Fibroblast of mammary gland (primary cell): ENCODE measurements at places on chromosomes 3 and 15.
A peak's percentile ranks its signal among the peaks of the same experiment; 100 is the strongest.

- DNase-seq = peak; percentile 19
Observed at GRCh38 chr3:33075995-33076394, 21.0 kb downstream of the GLB1 start.

DNA sequence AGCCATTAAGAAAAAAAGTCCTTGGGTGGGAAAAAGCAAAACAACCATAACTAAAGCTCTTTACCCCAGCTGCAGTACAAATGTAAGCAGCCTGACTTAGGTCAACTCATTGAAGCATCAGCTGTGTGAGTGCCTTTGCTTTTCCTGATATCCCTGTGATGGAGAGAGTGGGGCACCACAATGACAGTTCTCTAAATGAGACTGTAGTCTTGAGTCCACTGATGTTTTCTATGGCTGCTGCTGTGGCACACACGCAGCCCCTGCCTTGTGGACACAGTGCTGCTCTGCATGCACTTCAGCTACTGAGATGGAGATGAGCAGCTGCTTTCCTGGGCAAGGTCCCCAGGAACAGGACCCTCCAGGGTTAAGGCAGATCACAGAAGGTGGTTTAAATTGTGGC lies 173.2 kb downstream of the KCNAB1 start:
- DNase-seq = no peak

GRCh38 chr3:99859825-99860224 lies 42.2 kb downstream of the CMSS1 start:
- peak; percentile 97 for DNase-seq

DNA sequence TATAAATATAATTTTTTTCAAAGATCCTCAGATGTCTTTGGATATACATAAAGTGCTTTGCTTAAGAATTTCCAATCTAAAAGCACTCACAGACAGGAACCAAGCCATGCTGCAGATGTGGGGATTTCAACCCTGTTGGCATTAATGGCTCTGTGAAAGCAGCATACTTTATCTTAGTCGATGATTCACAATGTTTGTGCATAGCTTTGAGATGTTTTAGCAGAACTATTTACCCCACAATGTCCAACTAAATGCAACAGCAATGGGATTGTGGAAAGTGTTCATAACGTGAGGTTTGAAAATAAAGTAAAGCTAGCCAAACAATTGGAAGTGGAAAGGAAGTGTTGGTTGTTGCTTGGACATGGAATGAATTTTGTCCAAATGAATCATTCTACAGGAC lies 371.4 kb downstream of the SOX2 start:
- DNase-seq = no peak

- DNase-seq = peak; percentile 65
Observed at GRCh38 chr3:4986175-4986781, 7.0 kb downstream of the BHLHE40 start.

- DNase-seq = no peak
Observed at GRCh38 chr3:190554197-190554596, 40.3 kb downstream of the IL1RAP start.

DNA sequence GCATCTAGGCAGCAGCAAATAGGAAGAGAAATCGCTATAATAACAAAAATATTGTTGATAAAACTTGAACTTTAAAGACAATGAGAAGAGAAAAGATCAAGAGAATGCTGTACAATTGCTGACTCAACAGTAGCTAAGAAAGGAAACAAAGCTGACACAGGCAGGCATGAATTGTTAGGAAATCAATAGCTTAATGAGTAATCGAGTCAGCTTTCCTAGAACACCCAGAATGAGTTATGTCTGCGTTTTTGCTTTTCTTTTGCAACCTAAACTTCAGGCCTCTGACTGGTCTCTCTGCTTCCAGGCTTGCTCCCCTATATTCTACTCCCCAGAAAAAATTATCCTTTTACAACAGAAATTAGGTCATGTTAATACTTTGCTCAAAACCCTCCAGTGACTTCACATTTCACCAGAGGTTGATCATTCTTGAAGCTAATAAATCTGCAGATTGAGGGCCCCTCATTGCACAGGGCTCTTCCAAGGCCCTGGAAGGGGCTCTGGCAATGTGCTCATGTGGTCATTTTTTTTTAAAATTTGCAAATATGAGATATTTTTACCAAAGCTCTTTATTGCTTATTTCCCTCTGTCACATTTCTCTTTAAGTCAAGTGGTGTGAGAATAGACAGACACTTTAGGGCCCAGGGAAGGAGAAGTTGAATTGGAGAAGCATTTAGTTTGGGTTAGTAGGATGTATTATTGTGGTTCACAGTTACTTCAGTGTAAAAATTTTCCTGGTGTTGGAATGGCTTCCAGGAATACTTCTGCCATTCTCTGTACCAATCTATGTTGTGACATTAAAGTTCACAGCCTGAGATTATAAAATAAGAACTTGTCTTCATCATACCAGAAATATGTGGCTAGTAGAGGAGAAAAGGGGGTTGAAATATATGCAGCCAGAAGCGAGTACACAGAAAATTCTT lies 116.3 kb downstream of the TMCO5A start:
- DNase-seq = peak; percentile 90

GRCh38 chr3:13615019-13615528 lies 66.1 kb downstream of the FBLN2 start:
- DNase-seq = no peak

DNA sequence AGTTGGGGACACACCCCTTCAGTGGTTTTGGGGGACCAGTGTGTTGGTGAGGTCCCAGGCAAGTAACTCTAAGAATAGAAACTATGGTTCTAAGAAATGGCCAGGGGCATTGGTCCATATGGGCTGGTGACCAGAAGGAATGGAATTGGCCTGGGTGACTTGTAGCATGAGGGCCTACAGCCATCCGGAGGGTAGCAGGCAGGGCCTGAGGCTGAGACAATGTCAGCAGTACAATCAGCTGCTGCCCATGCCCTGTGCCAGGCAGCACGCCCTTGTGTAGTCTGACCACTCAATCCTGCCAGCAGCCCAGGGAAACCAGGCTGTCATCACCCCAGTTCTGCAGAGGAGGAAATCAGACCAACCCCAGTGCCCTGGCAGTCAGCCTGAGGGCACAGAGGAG lies 100.6 kb downstream of the DNAJB8 start:
- DNase-seq = no peak

DNA sequence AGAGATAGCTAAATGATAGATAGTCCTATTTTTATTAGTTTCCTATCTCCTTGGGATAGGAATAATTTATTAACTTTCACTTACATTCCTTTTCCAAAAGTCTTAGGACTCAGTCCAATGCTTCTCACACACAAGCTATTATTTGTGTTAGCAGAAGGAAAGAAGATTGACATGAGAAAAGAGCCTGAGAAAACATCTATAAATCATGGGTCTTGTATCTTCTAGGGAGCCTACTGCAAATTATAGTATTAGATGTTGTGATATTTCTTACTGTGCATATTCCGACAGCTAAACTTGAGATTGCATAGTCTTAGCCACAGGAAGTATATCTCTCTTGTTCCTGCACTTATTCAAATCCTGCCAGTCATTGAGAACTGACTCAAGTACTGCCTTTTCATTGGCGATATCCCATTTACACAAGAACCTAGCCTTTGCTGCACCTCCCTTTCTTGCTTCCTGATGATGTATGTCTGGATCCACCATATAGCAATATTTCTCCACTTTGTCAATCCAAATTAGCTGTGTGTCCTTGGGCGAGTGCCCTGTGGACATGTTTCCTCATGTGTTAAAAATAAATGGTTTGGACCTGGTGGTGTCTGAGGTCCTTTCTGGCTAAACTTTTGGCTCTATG lies 245.1 kb upstream of the LMCD1 start:
- DNase-seq = no peak

GRCh38 chr3:131608741-131609140 lies 106.0 kb upstream of the MRPL3 start:
- no peak for DNase-seq

- DNase-seq = no peak
Observed at GRCh38 chr15:55800216-55800615, 57.3 kb upstream of the PRTG start.

- no peak for DNase-seq
Observed at GRCh38 chr15:68479870-68480269, 47.9 kb upstream of the ITGA11 start.

GRCh38 chr3:24520976-24521419 lies 26.3 kb upstream of the THRB start:
- no peak for DNase-seq

DNA sequence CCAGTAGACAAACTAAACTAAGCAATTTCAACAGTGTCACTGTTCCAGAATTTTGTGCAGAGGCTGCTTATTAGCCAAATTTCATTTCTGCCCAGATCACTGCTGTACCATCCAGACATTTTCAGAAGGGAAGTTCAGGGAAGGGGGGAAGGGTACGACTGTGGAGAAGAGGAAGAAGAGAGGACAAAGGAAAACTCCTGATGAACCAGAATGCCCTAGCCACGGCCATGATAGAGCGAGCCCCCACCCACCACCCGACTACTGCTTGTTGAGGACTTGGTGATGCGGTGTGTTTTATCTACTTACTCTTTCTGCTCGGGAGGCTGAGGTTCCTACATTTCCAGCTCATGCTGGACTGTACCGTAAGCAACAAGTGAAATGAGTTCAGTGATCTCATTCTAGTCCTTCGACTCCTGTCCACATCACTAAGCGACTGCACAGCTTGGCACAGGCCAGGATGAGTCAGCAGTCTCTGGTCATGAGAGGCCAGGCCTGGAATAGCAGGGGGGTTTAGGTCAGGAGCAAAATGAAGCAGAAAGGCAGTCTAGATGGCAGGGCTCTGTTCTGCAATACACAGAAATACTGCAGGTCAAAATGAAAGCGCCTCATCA lies 330.8 kb downstream of the TIGIT start:
- peak; percentile 99 for DNase-seq

DNA sequence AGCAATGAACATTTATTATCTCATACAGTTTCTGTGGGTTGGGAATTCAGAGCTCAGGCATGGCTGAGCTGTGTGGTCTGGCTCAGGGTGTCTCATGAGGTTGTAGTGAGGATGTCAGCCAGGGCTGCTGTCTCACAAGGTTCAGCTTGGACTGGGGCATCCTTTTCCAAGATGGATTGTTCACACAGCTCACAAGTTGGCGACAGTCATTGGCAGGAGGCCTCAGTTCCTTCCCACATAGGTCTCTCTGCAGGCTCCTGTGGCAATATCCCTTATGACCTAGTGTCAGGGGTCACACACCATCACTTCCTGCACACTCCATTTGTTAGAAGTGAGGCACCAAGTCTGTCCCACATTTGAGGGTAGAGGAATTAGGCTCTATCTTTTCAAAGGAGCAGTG lies 56.0 kb downstream of the RPLP1 start:
- no peak for DNase-seq

GRCh38 chr3:13634615-13635014 lies 85.7 kb downstream of the FBLN2 start:
- no peak for DNase-seq

- peak; percentile 78 for DNase-seq
Observed at GRCh38 chr3:49171119-49171774, at the start of gene KLHDC8B. Gene KLHDC8B, plus strand, starts transcription at chr3:49171598. Its CDS starts 1,172 bp downstream, at chr3:49172770.

DNA sequence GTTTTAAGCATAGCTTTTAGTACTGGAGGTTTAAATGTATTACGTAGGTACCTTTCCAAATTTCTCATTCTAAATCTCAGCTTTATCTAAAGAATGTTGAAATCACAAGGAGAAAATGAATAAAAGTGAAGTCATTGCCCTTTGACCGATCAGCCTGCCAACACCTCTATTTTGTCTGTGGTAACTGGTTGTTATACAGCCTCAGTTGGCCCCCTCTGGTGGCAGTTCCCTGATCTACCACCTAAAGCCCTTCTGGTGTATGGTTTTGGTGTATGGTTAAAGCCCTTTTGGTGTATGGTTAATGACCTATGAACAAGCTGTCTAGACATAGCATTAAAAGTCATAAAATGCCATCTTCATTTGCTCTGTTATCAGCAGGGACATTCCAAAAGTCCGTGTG lies 378.2 kb upstream of the AZI2 start:
- peak; percentile 52 for DNase-seq

DNA sequence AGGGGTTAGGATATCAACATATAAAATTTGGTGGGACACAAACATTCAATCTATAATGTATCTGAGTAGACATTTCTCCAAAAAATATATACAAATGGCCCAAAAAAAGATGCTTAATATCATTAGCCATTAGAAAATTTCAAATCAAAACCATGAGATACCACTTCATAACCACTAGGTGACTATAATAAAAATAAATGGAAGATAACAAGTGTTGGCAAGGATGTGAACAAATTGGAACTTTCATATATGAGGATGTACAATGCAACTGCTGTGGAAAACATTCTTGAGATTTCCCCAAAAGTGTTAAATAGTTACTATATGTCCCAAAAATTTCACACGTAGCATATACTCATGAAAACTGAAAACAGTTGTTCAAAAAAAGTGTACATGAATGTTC lies 36.5 kb upstream of the WNT7A start:
- no peak for DNase-seq

- peak; percentile 96 for DNase-seq
Observed at GRCh38 chr3:157436583-157437291, at the start of gene PTX3. Gene PTX3, plus strand, starts transcription at chr3:157436850. Its CDS starts 84 bp downstream, at chr3:157436934.

- DNase-seq = no peak
Observed at GRCh38 chr3:175294793-175295192, 435.7 kb downstream of the NAALADL2 start.

DNA sequence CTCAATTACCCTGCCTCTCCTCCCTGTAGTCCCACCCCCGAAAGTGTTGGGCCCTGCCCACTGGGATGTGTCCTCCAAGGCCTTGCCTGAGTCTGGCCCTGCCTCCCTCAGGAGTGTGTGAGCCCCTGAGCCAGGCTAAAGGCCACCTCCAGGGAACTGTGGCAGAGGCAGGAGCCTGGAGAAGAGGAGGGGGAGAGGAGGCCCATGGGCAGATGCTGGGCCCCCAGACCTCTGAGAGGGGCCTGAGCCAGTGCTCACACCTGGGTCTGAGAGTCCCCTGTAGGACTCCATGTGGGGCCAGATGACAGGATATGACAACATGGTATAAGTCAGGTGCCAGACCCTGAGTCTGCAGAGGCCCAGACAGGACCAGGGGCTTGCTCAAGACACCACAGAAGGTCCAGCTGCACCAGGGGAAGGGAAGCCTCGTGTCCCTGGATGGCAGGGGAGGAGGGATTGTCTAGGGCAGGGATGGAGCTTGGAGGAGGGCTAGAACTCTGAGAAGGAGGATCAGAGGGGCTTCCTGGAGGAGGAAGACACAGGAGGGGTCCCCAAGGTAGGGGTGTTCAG lies 217.9 kb downstream of the TBC1D2B start:
- no peak for DNase-seq

- DNase-seq = no peak
Observed at GRCh38 chr3:186620213-186621092, 7.6 kb downstream of the AHSG start.

DNA sequence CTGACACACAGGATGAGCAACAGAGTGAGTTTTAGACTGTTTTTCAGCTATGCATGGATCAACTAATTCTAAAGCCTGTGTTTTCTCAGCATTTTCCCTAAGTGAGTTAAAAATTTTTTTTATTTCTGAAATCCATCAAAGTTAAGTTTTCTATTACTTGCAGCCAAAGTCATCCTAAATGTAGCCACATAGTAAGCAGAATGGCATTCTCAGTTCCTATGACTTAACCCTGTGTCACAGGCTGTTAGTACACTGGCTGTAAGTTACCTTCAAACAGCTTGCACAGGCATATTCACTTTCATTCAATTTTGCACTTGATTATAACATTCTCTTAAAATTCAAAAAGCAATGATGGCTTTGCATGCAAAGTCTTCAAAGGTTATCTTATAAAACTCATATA lies 368.2 kb downstream of the OCA2 start:
- DNase-seq = peak; percentile 41
